ENCODE measurements at places on chromosomes 5 and 9.

DNA sequence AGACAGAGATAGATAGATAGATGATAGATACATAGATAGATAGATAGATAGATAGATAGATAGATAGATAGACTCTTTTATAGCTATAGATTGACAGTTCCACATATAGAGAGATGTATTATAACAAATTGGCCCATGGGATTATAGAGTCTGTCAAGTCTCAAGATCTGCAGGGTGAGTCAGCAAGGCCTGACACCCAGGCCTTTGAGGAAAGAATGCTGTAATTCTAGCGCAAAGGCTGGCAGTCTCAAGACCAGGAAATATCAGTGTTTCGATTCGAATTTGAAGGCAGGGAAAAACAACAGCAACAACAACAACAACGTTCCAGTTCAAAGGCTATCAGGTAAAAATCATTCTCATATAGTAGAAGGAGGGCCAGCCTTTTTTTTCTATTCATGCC, 339.2 kb upstream of the CDH9 start:
- no peak for DNase-seq

- no peak for DNase-seq
These were observed 56.3 kb upstream of the ELL2 start for GRCh38 chr5:96017951-96018350.

- DNase-seq, result no peak
These were observed 414.1 kb downstream of the ACTL7B start for GRCh38 chr9:108441726-108442125.

DNA sequence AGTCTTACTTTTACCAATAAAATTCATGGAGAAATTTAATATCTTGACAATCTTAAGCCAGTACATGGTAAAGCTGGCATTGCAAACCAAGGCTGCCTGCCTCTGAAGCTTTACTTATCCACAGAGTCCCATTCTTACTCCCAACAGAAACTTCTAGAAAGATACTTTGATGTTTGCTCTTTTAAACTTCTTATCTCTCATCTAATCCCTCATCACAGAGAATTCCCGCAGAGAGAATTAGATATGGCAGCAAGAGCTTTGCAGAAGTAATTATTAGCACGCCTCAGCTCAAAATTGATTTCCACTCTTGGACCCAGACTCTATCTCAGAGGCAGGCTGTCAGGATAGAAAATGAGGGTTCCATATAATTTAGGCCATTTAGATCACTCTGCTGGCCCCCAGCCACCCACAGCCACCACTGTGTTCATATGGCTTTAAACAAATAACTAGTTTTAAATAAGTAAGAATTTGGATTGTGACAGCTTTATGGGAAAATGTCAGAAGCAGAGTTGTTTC, 37.9 kb upstream of the GAS1 start:
- no peak for DNase-seq

- no peak for DNase-seq
These were observed 428.6 kb downstream of the DMAC1 start for GRCh38 chr9:7370988-7371387.

DNA sequence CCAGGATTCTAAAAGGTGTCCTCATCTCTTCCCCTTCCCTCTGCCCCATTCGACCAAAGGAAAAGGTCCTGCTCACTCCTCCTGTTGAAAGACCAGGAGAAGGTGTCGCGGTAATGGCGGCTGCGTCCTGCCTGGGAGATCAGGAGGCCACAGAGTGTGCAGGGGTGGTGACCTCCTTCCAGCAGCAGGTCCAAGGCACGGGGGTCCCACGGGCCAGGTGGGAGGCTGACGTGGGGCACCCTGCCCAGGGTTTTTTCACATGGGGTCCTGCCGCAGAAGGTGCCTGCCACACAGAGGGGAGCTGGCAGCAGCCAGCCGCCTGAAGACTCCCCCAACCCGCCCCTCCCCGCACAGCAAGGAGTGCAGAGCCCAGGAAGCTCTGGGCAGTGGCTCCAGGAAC, 22.2 kb upstream of the ADAMTS2 start:
- DNase-seq, result no peak

DNA sequence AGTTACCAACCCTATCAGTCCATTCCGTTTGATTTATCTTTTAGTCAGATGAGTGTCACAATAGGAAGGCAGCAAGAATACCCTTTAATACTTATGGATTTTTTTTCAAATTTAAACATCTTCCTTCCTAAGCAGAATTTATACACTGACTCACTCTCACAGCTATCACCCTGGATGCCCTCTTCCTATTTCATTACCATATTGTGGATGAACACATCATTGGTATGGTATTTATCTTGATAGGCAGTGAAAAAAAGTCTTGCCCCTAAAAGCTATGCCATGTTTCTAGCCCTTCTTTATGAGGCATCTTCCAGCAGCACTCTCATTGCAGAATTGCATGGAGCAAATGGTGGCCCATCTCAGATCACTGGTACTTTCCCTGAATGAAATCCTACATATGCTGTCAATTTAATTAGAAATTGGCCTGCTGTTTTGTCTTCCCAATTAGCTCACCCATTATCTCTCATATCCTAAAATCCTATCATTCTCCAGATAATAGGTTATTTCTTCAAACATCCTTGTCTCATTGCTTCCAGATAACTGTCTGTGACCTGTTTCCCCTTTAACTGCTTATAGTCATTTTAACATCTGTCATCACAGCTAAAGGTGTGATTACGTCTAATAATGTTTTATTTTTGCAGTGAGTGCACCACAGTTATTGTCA, 433.5 kb upstream of the POU5F2 start:
- DNase-seq, result no peak

DNA sequence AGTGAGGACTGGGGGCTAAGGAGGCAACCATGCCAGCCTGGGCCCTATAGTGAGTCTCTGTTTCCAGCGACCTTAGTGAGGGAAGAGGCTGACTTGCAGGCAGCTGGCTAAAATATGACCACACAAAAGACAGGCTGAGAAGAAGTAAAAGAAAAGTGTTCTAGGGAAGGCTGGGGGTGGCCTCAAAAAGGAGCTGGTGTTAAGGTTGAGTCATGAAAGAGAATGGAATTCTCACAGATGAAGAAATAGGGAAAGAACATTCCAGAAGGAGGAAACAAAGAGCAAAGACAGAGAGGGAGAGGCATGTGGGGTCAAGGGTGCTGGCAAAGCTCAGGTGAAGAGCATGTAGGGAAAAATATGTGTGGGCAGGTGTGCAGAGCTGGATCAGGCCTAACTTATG, 302.7 kb upstream of the RFX3 start:
- no peak for DNase-seq

DNA sequence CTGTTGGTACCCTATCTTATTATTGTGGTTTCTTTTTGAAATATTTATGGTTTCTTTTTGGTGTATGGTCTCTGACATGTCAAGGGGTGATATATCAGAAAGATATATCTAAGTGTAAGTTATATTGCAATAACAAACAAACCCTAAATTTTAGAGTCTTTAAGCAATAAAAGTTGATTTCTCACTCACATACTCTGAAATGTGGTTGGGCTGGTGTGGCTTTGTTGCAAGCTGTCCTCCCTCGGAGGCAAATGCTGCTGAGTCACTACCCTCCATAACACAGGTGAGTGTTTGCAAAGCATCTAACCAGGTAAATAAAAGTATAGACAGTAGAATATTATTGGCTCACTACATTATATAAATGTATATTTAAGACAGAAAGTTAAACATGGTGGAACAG, 253.2 kb downstream of the CDH18 start:
- DNase-seq, result no peak

DNA sequence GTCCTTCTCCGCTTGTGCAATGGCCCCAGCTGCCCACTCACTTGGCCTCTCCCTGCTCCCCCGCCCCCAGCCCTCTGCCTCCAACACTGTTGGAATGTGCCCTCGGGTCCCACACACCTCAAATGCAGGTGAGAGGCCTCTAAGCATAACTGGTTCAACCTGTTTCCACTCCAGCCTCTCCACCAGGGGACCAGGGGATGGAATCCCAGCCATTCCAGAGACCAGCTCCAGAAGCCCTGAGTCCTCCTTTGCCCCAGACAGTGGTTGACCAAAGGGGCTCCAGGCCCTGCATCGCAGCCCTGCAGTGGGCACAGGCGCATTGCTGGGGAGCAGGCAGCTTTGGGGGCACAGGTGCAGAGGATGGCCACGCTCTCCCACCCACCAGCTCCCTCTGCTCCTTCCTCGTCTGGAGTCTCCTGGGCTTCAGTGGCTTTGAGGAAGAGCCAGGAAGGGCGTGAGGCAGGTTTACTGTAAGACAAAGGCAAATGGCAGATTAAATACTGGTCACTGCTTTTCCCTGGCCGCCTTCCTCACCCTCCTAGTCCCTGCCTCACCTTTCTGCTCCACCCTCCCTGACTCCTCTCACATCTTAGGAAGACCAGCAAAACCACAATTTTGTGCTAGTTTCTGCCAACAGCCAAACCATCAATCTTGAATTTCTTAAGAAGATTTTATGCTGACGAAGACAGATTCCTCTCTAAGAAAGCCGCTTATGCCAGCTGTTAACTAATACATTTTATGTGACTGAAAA, 29.1 kb upstream of the IRX2 start:
- no peak for DNase-seq

- DNase-seq, result no peak
These were observed 56.7 kb upstream of the OSMR start for GRCh38 chr5:38789134-38789533.

DNA sequence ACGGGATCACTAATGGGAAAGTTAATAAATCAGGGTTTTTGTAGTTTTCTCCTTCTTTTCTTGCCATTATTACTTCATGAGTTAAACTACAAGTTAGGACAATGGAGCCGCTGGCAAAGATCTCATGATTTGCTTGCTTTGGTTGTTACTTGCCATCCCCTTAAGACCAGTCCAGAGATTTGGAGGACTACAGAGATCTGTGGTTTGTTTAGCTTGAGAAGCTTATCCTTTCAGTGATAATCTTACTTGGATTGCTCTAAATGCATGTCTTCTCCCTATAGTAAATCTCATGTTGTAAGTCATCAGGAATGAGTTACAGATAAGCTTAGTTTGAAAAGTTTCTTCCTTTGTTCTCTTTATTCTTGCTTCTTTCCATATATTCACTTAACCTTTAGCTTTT, 70.9 kb downstream of the TLE4 start:
- no peak for DNase-seq

Data from stimulated activated CD4-positive, alpha-beta T cell treated with anti-CD3 and anti-CD28 coated beads, Interleukin-2, amount 100 ng/mL, for 24 hours (primary cell).